ENCODE measurements at places on chromosomes 5 and 9.

- no peak for DNase-seq
Observed at GRCh38 chr9:36153746-36154145, 15.4 kb upstream of the CCIN start.

DNA sequence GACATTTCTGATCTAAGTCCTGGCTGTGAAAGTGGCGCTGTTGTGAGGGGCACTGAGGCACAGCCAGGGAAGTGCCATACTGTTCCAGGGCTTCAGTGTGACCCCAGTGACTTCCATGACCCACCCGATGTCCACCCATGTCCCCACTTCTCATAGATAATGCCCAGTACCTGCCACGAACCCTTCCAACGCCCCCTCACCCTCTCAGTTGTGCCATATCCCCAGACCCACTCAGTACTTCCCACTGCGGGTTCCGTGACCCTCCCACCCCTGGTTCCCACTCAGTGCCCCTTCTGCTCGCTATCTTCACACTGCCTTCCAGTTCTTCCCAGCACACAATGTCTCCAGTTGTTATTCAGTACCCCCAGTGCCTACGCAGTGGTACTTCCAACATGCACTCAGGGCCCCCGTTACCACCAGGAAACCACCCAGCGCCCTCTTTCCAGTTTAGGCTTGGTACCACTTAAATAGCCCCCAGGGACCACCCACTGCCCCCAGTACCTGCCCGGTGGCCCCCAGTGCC lies 30.7 kb upstream of the PSD2 start:
- no peak for DNase-seq

GRCh38 chr5:126438267-126438666 lies 15.1 kb downstream of the GRAMD2B start:
- no peak for DNase-seq

DNA sequence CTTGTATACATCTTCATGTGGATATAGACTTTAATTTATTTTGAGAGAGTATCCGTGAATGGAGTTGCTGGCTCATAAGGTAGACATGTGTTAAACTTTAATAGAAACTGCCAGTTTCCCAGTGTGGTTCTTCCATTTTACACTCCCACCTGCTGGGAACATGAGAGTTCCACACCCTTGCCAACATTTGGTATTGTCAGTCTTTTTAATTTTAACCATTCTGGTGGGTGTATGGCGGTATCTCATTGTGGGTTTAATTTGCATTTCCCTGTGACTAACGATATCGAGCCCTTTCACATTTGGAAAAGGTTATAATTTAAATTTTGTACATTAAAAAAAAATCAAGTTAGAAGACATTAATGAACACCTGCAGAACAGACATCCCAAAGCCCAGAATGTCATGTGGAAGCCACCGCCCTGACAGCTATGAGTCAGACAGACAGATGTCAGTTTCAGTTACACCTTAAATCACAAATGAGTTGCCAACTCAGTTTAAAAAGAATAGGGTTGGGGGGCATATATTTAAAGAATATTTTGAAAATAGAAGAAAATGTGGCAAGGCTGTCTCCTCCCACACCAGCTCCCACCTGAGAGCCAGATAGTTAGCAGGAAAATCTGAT lies 36.9 kb downstream of the ANKRD33B start:
- DNase-seq: no peak

DNA sequence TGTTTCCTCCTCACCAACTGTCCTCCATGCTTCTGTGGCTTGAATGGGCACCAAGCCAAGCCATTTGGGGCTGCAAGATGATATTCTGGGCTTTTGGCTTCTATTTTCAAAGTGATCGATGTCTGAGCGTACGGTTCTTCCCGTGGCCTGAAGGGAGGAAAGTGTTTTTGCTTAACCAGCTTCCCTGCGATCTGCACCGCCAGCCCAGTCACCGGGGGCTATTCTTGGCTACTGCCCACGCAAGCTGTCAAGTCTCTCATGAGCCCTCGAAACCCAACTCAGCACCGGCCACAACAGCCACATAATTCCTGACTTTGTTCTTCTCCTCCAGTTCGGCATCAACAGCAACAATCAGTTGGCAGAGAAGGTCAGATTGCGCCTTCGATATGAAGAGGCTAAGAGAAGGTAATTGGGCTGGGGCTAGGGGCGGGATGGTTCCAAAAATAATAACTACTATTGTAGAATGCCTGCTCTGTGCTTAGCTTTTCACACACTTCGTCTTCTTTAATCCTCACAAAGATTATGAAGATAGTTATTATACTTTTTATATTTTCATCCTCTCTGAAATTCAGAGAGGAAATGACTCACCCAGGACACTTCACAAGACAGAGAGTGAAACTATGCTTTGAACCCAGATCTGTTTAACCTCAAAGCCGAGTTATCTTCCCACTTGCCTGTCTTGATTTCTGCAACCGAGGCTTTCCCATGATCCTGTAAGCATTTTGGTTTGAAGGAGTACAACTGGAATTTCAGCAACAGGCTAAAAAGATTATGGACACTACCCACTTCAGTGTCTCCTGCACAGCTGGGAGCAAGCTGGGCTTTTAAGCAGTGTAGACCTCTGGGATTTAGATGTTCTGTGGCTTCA lies 76.4 kb upstream of the RARS1 start:
- DNase-seq: peak; percentile 19

GRCh38 chr9:94929369-94929756 lies 202.9 kb downstream of the AOPEP start:
- DNase-seq: no peak

Data from CD4-positive, alpha-beta T cell treated with Interleukin-1 beta for 1 hour (primary cell).